ENCODE measurements at places on chromosomes 3 and 15.
A peak's percentile ranks its signal among the peaks of the same experiment; 100 is the strongest.

DNA sequence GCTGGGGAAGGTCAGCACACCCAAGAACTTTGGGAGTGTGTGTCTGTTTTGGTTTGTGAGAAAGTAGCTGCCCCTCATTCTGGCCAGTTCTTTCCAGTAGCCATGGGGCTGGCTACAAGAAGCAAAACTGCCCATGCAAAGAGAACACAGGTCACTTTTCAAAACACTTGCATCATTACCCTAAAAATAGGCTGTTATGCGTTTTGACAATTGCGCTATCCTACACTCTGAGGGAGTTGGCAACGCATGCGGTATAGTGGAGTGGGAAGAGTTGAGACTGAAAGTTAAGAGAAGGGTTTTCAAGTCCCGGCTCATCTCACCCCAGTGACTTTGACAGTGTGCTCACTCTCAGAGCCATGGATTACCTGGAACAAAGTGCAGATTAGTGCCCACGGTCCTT, 41.8 kb upstream of the MYZAP start:
- no peak for DNase-seq

- no peak for DNase-seq
Observed at GRCh38 chr3:145246291-145246690, 914.7 kb downstream of the PLOD2 start.

- no peak for DNase-seq
Observed at GRCh38 chr3:141045849-141046248, 5.3 kb upstream of the SPSB4 start.

DNA sequence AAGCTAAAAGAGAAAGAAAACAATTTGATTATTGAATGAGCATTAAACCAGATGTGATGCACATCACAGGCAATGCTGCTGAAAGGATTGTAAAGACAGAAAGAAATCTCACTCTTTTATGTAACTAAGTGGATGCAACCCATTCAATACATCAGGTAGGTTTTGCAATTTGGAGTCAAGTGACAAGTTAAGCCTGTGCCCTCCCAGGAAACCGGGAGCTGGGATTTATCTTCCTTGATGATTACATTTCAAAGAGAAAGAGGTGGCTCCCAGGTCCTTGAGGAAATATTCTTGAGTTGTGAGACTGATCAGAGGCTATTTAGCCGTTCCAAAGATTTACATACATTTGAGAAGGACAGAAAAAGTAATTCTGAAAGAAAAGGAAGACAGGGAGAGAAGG, 219.0 kb upstream of the PROK2 start:
- no peak for DNase-seq

- peak; percentile 61 for DNase-seq
Observed at GRCh38 chr15:41557673-41558399, 1.2 kb upstream of the TYRO3 start.

DNA sequence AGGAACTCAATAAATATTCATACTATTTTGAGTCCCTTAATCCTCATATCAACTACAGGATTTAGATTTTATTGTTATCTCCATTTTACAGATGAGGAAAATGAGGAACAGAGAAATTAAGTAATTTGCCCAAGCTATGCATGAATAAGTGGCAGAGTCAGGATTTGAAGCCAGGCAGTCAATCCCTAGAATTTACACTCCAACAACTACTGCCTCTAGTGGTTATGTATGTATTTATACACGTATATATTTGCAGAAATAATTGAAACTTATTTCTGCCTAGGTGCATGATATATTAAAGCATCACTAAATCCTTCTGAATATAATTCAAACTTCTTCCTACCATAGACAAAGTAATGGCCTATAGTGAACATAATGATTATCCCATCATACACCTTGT, 137.4 kb downstream of the SERPINI1 start:
- DNase-seq, result no peak

DNA sequence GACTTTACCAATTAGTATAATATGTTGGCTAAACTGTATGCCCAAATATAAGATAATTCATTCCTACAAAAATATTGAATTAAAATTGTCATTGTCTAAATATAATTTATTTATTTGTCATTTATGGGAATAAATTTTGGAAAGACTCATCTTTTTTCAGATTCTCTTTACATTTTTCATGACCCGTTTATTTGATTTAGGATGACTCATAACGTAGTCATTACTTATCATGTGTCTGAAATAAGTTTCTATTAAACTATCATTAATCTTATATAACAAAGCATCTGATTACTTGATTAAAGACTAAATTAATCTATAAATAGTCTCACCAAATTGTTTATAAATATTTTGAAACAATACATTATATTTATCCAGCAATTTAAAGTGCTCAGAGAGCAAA, 516.6 kb downstream of the CADM2 start:
- DNase-seq, result no peak

DNA sequence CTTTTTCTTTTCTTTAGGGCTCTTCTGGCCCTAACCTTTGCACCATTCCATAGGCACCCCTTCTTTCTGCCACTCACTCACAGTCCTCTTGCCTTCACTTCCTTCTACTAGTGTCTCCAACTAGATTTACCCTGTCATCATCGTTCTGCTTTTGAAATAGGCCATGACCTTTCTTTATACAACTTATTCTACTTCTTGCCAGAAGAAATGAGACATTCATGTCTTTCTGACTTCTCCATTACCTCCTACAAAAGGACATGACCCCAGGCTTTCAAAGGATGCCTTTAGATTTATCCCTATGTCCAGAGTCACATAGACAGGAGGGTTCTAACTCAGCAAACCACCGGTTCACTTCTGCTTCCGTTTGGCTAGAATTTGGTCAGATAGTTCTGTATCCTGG, 336.4 kb upstream of the LRRFIP2 start:
- DNase-seq, result no peak

GRCh38 chr3:78481050-78481449, 1286.7 kb downstream of the ROBO1 start:
- DNase-seq, result no peak

DNA sequence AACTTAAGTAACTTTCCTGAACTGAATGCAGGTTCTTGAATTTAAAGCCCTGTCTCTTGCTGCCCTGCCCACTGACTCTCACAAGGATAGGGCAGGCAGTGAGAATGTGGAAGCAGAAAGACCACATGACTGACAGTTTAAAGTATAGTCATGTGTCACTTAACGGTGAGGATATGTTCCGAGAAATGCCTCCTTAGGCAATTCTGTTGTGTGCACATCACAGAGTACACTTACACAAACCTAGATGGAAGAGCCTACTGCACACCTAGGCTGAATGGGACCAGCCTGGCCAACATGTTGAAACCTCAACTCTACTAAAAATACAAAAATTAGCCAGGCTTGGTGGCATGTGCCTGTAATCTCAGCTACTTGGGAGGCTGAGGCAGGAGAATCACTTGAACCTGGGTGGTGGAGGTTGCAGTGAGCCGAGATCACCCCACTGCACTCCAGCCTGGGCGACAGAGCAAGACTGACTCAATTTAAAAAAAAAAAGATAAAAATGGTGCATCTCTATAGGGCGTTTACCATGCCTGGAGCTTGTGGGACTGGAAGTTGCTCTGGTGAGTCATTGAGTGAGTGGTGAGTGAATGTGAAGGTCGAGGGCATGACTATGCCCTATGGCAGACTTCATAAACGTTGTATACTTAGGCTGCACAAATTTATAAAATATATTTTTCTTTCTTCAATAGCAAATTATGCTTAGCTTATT, 18.9 kb upstream of the COPG1 start:
- no peak for DNase-seq

DNA sequence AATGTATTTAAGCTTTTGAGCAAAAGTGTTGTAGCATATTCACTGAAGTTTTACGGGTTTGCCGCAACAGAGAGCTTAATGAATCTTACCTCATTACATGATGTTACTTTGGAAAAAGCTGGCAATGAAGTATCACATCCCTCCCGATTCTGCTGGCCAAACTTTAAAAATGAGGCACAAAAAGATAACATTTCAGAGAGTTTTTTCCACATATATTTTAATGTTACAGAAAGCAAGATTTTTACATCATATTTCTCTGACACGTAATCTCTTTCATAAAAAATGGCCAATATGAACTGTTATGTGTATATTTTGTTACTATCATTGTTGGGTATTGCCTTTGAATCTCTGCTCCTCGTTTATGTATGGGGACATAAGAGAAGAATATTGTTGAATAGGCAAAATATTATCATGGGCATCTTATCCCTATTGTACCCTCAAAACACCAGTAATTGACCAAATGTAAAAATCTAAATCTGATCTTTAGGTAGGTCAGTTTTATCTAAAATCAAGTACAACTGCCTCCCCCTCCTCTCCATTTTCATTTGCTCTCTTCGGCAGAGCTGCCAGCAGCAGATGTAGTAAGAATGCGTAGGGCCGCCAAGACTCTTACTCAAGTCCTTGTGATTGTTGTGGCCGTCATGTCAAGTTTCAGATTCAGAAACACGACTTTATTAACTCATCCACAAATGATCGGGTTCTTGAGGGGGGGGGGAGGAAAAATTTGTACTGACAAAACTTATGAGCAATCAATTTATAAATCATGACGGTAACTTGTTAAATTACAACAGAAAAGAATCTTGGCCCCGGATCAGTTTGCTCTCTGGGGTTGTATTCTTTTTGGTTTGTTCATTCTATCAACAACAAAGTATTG, 106.7 kb upstream of the THRB start:
- no peak for DNase-seq

- no peak for DNase-seq
Observed at GRCh38 chr3:185680231-185680630, 94.1 kb downstream of the SENP2 start.

GRCh38 chr3:4528819-4529600, 35.9 kb downstream of the ITPR1 start:
- no peak for DNase-seq

- DNase-seq, result no peak
Observed at GRCh38 chr3:15154326-15154725, 51.7 kb upstream of the CAPN7 start.

DNA sequence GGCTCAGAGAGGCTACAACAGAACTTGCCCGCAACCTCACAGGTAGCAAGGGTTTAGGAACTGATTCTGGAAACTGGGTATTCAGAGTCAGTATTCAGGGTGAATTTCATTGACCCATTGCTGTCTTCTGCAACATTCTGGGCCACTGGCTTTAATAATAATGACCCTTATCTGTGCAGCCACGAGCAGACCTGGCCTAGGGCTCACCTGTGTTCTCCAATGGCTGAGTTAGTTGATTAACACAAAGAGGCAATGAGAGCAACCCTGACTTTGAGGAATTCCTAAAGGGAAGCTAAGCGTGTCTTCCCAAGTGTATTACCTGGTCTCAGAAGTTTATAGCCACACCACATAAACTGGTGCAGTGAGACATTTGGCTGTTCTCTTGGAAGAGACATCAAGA, 289.9 kb downstream of the EPHB1 start:
- no peak for DNase-seq

DNA sequence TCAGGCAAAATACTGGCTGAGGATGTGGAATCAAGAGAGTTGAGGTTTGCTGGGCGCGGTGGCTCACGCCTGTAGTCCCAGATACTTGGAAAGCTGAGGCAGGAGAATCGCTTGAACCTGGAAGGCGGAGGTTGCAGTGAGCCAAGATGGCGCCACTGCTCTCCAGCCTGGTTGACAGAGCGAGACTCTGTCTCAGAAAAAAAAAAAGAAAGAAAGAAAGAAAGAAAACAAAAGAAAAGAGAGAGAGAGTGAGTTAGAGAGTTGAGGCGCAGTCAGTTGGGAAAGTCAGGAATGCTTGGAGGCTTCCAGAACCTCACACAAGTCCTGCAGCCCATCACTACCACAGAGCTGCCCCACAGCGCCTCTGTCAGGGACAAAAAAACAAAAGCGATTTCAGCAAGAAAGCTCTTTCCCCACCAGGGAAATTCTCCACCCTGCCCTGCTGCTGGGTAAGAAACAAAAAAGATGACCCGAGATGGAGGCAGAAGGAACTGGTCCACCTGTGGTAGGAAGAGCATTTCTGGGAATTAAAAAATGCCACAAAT, 13.8 kb downstream of the HDC start:
- no peak for DNase-seq

- no peak for DNase-seq
Observed at GRCh38 chr3:184322731-184323487, 8.5 kb downstream of the EIF4G1 start.

DNA sequence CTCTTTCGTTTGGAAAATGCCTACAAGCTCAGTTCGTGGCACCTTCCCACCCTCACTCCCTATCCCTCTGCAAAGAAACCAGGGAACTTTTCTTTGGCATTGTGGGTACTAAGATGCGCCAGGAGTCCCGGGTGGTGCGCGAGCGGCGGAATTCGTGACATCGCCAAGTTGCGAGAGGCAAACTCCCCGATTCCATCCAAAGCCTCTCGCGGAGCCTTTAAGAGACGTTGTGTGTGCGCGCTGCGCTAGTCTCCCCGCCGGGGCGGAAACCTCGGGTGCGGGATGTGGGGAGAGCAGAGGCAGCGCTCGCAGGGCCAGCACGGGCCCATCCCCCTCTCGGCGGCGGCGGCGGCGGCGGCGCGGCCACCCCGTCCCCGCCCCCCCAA, 443 bp upstream of the NR2F2 start:
- no peak for DNase-seq

- DNase-seq, result no peak
Observed at GRCh38 chr15:61749169-61749568, 311.1 kb downstream of the VPS13C start.

DNA sequence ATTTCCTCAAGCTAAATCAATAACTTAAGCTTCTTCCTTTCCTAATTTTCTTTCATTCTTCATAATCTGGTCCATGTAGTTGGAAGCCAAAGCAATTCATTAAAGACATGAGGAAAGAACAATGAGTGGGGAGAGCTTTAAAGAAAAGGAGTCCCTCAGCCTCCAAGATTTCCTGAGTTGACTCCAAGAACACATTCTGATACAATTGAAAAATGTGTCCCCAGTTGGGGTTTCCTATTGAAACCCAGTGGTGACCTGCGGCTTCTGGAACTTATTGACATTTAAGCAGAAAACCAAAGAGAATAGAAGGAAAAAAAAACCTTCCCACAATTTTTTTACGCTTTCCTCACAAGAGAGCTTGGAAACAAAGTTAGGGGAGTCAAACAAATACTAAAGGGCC, 37.0 kb downstream of the ATP8B4 start:
- DNase-seq, result no peak

DNA sequence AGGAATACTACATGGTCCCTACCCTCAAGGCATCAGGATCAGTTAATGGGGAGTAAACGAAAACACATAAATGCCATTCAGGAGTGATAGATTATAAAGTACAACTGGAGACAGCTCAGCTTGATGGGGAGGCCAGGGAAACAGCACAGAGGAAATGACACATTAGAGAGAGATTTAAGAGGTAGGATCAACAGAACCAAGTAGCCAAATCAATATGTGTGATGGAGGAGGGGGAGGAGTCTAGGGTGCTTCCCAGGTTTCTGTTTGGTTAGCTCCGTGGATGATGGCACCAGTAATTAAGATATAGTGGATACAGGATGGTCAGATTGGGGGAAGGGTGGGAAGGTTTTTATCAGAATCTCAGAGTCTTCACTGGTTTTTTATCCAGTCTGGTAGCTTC, 229.5 kb upstream of the ROPN1 start:
- no peak for DNase-seq

Measured in activated T-cell treated with anti-CD3 and anti-CD28 coated beads for 24 hours (primary cell).